ENCODE measurements at places on chromosomes 1 and 21. TPM values are rescaled to one million over a fixed set of nuclear protein-coding genes. Genes with fewer than 3 reads are reported as not detected.

DNA sequence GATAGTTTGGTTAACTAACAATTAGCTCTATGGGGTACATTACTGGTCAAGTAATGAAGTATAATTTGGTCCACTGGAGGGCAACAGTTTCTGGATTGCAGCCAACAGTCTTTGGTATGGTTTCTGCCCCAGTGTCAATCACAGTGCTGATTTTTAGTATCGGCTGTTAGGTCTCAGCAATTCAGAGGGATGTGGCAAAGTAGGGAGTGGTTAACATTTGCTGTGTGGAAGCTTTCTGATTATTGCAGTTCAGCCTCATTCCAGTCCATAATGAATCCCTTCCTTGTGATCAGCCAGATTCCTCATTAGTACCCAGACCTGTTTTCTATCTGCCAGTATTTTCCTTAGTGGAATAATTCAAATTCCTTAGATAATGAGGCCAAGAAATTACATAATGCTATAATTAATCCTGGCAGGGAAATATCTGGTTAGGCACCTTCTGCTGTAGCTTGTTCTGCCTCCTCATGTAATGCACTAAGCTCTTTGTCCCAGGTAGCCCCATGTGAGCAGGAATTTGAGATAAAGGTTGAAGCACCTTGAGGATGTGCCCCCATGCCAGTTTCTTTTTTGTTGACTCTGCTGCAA is 14.0 kb downstream of the F3 start:
- peak overlapping the region; percentile 14 for H3K27ac ChIP-seq
- H3K4me3 ChIP-seq: no peak overlapping the region
- H3K27me3 ChIP-seq: no peaks in the 10 kb centered on the region
- peaks cover 23% of the 10 kb centered on the region for H3K4me1 ChIP-seq
- DNase-seq: peak; percentile 44
- 0 out of 2 replicates have a peak, but pooled peaks cover 5% of the 10 kb centered on the region for H3K36me3 ChIP-seq

DNA sequence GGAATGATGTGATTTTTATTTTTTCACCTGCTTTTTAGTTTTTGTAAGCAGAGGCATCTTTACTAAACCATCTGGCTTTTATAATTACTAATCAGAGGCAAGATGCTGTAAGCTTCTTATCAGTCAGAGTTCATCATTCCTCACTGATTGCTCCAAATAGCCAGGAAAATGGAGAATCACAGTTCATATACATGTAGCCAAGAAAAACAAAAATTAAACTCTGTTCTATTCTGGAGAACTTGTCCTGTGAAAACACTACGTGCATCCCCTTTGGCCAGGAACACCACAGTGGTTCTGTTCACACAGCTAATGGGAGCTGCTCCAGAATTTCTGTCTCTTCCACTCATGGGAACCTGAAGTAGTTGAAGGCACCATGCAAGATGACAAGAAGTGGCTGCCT is 725.5 kb upstream of the CHRM3 start:
- H3K27ac ChIP-seq: no peak overlapping the region
- no peaks in the 10 kb centered on the region for H3K27me3 ChIP-seq
- H3K4me1 ChIP-seq: no peaks in the 10 kb centered on the region
- DNase-seq: no peak
- no peak overlapping the region for H3K4me3 ChIP-seq

Gene ADAM30
- not detected for total RNA-seq

- no peaks in the 10 kb centered on the region for H3K27me3 ChIP-seq
- DNase-seq: no peak
- no peak overlapping the region for H3K4me3 ChIP-seq
- H3K36me3 ChIP-seq: no peaks in the 10 kb centered on the region
- H3K27ac ChIP-seq: no peak overlapping the region
- no peaks in the 10 kb centered on the region for H3K4me1 ChIP-seq
Measured at GRCh38 chr1:243323491-243323890, 67.7 kb downstream of the SDCCAG8 start.

Gene MYOG
- not detected for total RNA-seq

- H3K4me3 ChIP-seq: no peak overlapping the region
- no peaks in the 10 kb centered on the region for H3K27me3 ChIP-seq
- no peaks in the 10 kb centered on the region for H3K4me1 ChIP-seq
- H3K36me3 ChIP-seq: no peaks in the 10 kb centered on the region
Measured at GRCh38 chr21:22200378-22201092, 1202.3 kb downstream of the NCAM2 start.

DNA sequence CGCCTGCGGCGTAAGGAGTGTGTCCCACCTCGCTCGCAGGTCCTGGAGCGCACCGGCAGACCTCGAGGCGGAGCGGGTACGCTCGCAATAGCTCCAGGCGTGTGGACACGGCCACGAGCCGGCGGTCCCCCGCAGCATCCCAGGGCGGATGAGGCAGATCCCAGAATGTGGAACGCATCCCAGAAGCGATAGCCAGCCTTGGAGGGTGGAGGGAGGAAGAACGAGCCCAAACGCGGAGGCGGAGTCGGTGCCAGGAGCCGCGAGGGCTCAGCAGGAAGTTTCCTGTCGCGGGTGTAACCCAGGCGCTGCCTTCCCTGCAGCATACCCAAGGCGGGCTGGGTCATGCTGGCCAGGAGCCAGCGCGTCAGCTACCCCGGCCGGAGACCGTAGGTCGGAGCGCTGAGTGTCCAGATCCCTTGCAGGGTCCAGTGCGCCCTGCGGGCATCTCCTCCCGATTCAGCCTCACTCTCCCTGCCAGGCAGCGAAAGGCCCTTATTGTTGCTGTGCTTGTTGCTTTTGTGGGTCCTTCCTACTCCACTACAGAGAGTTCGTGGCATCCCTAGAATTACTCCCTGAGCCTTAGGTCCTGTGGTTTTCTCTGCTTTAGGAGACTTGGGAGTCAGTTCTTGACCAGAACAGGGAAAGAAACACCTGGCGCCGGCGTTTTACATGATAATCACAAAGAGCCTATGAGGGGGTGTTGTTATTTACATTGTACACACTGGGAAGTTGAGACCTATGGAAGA is 27.7 kb downstream of the STYXL2 start:
- H3K4me3 ChIP-seq: peak overlapping the region; percentile 59
- H3K27me3 ChIP-seq: no peaks in the 10 kb centered on the region
- H3K4me1 ChIP-seq: peaks cover 3% of the 10 kb centered on the region
- DNase-seq: peak; percentile 18
- no peaks in the 10 kb centered on the region for H3K36me3 ChIP-seq

- no peaks in the 10 kb centered on the region for H3K27me3 ChIP-seq
- H3K4me1 ChIP-seq: peaks cover 19% of the 10 kb centered on the region
- DNase-seq: no peak
- no peaks in the 10 kb centered on the region for H3K36me3 ChIP-seq
Measured at GRCh38 chr1:77688939-77689338, 6.5 kb upstream of the ZZZ3 start.

DNA sequence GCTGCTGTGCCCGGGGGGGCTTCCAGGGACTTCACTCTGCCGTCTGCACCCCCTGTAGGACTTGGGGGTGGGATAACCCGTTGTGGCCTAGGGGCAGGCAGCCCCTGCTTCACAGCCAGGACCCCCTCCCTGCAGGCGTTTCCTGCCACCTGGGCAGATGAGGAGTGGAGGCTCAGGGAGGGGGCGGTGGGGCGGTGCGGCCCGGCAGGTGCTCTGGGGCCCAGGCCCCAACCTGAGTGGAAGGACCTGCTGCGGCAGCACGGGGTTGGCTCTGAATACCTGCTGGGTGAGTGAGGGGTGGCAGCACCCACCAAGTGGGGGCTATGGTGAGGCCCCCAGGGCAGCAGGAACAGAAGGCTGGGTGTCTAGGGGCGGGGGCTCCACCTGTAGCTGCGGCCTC is 78.6 kb upstream of the TTC34 start:
- no peak overlapping the region for H3K27ac ChIP-seq
- H3K27me3 ChIP-seq: no peaks in the 10 kb centered on the region
- no peaks in the 10 kb centered on the region for H3K36me3 ChIP-seq
- DNase-seq: no peak
- H3K4me3 ChIP-seq: no peak overlapping the region

Gene LRP8
- 56.3 TPM for total RNA-seq

Gene HES2
- total RNA-seq: 8.4 TPM

DNA sequence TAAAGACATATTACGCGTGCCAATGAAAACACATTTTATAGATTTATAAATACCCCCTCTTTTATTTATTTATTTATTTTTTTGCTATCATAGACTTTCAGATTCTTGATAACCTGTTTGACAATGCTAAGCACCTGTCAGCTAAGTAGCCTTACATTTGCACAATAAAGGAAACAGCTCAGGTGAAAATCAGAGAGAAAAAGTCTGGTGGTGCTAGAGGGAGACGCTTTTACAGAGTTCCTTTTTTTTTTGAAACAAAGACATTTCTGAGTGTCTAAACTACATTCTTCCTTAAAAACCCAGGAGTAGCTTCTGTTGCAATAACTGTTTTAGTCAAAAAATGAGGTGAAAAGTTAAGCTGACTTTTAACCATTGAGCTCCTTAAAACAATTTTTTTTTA is 1611.6 kb downstream of the NCAM2 start:
- H3K27ac ChIP-seq: no peak overlapping the region
- no peak overlapping the region for H3K4me3 ChIP-seq
- H3K4me1 ChIP-seq: no peaks in the 10 kb centered on the region
- no peaks in the 10 kb centered on the region for H3K36me3 ChIP-seq

- H3K27ac ChIP-seq: no peak overlapping the region
- H3K27me3 ChIP-seq: no peaks in the 10 kb centered on the region
- no peak overlapping the region for H3K4me3 ChIP-seq
- H3K36me3 ChIP-seq: no peaks in the 10 kb centered on the region
Measured at GRCh38 chr1:12709696-12710095, 6.2 kb upstream of the AADACL3 start.

DNA sequence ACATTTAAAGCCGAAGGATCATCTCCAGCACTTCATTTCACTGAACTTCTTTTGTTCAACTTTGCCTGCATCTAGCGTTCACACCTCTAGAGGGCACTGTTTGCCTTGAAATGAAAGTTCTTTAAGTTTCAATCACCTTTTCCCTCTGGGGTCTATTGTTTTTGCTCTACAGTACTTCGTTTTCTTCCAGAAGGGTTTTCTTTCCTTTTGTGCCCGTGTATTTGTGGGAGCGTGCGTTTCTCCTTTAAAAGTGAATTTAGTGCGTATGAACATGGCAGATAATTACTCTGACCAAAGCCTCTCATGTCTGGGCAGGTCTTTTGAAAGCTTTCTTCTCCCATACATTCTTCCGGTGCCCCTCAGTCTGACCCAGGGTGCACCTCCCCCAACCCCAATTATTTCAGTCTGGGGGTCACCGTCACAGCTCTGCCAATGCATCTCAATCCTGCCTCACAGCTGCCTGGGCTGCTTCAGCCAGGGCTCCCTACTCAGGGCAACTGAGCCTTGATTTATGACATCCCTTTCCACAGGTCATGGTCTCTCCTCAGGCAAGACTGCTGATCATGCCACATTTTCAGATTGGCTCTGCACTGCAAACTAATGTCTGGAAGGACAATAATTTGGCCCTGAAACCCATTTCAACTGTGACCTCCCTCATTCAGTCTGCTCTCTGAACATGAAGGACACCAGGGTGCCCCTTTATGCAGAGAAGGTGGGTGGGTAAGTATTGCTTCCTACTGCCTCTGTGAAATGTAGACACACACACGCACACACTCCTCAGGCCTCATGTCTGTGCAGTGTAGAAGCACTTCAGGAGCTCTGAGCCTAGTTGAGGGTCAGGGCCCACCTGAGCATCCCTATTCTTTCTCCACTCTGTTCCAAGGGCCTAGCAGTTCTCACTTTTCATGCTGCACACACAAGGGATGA is 88.6 kb downstream of the NUF2 start:
- peak; percentile 48 for DNase-seq
- no peak overlapping the region for H3K4me3 ChIP-seq
- H3K4me1 ChIP-seq: no peaks in the 10 kb centered on the region
- H3K36me3 ChIP-seq: no peaks in the 10 kb centered on the region

Gene LAPTM5
- 1.5 TPM for total RNA-seq

Gene LRRC39
- total RNA-seq: 0.54 TPM

Gene PPFIA4
- total RNA-seq: 10.8 TPM

Gene SSU72
- total RNA-seq: 134 TPM

- no peak for DNase-seq
- H3K36me3 ChIP-seq: no peaks in the 10 kb centered on the region
- no peak overlapping the region for H3K4me3 ChIP-seq
- H3K27me3 ChIP-seq: no peaks in the 10 kb centered on the region
- H3K27ac ChIP-seq: no peak overlapping the region
Measured at GRCh38 chr1:186442651-186443375, 18.1 kb downstream of the PDC start.

Gene TMEM269
- total RNA-seq: 0.34 TPM

Gene GIPC2
- 0.07 TPM for total RNA-seq

DNA sequence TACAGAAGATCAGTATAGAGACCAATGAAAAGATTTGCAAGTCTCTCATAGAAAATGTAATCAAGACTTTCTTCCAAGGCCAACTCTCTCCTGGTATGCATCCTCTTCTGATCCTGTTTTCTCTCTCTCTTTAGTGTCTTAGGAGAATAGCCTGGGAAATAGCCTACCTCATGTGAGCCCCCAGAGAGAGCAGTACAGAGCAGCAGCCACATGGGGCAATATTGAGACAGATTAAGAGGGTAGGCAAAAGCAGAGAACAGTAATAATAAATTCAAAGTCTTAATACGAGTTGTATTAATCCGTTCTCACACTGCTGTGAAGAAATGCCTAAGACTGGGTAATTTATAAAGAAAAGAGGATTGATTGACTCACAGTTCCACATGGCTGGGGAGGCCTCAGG is 61.4 kb downstream of the RNASEL start:
- no peak overlapping the region for H3K27ac ChIP-seq
- 0 out of 2 replicates have a peak, but pooled peaks cover 4% of the 10 kb centered on the region for H3K27me3 ChIP-seq
- H3K4me1 ChIP-seq: no peaks in the 10 kb centered on the region

DNA sequence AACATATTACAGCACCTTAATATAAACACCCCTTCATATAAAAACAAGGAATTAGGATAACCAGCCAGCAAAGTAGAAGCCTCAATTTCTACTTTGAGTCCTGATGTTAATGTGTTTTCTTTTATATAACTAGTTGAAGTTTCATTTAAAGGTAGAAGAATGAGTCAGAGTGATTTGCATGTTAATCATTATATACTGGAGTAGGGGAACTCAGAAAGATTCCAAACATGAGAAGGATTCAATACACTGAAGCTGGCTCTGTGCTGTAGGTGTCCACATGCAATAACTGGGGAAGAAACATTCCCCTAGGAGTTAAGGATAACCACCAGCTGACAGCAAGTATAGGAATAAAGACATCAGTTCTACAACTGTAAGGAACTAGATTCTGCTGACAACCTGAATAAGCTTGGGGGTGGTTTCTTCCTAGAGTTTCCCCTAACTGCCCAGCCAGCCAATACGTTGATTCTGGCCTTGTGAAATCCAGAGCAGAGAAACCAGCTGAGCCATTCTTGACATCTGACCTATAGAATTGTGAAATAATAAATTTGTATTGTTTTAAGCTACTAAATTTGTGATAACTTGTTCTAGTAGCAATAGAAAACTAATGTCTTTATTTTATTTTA is 33.4 kb upstream of the RNPC3 start:
- H3K27ac ChIP-seq: no peak overlapping the region
- no peaks in the 10 kb centered on the region for H3K36me3 ChIP-seq
- H3K4me3 ChIP-seq: no peak overlapping the region
- no peak for DNase-seq
- H3K4me1 ChIP-seq: no peaks in the 10 kb centered on the region

GRCh38 chr21:39221997-39222486 is 38.8 kb upstream of the PSMG1 start:
- no peak for DNase-seq
- H3K27ac ChIP-seq: no peak overlapping the region
- no peaks in the 10 kb centered on the region for H3K27me3 ChIP-seq
- no peak overlapping the region for H3K4me3 ChIP-seq
- H3K4me1 ChIP-seq: no peaks in the 10 kb centered on the region
- H3K36me3 ChIP-seq: peaks cover 10% of the 10 kb centered on the region

Gene TNNT2
- 2.0 TPM for total RNA-seq

Measured in HCT116 (cell line).